SK-MEL-5 (cell line): ENCODE measurements at places on chromosomes 3 and 15.

GRCh38 chr3:117871934-117872333 lies 1162.4 kb downstream of the TUSC7 start:
- no peak for DNase-seq

DNA sequence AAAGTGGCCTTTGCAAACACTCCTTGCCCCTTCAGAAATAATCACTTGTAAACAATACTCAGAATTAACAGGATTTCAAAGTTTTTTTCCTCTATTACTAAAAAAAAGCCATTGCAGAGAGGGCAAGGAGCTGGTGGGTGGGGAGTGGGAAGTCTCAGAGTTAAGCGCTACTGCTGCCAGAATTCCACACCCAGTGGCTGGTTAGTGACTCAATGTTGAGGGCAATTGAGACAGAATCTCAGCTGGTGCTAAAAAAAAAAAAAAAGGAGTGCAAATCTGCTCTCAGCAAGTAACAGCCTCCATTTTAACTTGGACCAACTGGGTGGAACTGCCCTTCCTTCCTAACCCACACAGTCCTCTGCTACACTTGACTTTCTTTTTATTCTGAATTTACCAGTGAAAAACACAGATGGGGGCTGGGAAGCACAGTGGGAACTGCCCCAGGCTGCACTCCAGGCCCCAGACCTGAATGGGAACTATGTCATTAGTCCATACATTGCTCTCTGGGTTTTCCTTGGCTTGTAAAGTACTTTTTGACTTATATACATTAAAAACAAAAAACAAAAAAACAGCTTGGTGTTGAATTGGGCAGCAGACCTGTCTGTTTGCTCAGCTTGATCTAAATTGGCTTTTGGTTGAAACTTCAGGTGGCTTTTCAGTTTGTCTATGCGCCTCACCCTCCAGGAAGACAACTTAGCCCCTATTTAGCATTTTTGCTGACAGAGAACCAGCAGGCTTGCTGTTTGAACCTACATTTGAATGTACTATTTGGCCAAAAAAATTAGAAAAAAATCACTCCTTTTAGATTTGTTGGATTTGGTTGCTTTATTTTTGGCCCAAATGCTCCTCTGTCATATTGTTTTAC lies 357.8 kb upstream of the TBL1XR1 start:
- DNase-seq = no peak

GRCh38 chr3:44576613-44577012 lies 8.2 kb upstream of the ZNF660 start:
- DNase-seq = no peak

- no peak for DNase-seq
Observed at GRCh38 chr15:67845974-67846373, 6.1 kb upstream of the RNU6-1 start.

DNA sequence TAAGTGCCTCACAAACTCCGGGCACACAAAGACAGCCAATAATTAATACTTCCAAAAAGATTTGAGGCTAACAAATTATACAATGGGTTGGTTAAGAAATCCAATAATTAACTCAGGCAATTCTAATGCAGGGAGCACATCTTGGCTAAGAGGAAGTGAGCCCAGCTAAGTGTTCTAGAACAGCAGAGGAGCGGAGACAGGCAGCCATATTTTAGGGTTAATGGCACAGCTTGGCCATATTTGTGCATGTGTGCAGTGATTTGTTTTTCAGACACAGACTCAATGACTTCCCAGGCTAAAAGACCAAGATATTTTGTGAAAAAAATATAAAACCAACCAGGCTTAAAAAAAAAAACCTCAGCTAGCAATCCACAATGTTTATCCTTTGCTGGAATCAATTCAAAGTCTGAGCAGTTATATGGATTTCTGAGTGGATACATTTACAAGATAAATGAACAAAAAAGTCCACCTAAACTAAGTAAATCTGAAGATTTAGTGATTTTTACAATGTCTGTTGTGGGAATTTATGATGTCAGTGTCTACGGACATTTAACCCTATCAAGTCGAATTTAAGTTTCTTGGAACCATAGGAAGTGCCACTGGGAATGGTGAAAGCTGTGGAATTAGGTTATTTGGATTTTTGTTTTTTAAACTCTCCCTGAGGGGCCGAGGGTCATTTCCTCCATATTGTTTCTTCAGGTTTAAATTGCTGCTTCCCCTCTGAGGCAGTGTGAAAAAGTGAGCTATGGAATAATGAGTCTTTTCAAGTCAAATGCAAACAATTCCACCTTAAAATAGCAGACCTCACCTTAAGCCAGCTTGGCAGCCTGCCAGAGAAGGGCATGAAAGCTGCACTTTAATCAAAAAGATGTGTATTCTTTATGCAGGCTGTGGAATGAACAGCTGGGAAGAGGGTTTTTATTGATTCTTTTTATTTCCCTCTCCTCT lies 413.7 kb upstream of the TBL1XR1 start:
- peak; percentile 28 for DNase-seq

- DNase-seq = no peak
Observed at GRCh38 chr3:124964387-124964786, 29.8 kb upstream of the MUC13 start.

DNA sequence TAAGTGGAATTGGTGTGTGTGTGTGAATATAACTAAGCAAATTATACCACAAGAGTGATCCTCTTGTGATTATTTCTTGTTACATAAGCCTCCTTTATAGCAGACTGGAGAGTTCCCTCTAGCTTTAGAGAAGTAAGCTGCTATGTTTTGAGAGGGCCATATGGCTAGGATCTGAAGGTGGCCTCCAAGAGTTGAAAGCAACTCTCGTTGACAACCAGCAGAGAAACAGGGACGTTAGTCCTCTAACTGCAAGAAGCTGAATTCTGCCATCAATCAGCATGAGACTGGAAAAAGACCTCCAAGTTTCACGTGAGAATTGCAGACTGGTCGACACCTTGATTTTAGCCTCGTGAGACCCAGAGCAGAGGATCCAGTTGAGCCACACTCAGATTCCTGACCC lies 278.5 kb upstream of the ZNF717 start:
- DNase-seq = no peak

- DNase-seq = no peak
Observed at GRCh38 chr3:150620002-150620689, 17.0 kb downstream of the SELENOT start.
